ENCODE measurements at places on chromosomes 6 and 20.

DNA sequence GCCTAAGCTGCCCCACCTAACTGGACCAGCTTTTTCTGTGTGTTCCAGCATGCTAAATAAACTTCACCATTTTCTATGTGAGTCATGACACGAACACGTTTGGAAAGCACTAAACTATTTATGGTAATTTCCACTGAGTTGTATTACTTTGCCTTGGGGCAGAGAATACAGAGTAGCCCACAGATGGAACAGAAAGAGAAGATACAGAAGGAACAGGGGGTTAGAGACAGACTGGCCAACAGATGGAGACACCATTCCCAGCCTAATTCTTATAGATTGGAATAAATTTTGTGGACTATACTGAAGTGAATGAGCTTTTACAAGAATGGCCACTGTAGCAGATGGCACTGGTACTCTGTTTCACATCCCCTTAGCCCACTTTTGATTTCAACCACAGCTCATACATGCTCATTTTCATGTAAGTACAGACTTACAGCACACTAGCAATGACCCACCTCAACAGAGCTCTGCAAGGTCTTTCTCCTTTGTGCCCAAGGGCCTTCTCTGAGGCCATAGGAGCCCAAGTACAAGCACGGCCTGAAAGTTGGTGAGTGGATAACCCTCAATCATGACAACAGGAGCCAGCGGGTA lies 13.1 kb upstream of the NT5DC1 start:
- no peak for DNase-seq

DNA sequence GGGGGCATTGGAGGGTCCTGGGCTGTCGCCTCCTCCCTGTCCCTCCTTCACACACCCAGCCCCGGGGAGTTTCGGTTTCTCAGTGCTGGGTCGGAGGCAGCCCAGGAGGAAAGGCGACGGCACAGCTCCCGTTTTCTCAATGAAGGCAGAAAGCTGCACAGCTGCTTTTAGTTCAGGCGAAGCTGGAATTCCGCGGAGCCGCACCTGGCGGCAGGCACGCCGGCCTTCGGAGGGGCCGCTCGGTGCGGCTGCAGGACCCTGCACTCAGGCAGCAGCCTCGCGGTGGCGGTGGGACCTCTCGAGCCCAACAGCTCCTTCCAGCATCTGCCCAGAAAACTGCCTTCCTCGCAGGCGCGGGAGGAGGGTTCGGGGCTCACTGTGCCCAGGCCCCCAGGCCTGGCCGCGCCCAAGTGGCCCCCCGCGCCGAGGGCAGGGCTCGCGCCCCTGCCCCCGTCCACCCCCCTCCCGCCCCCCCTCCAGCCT lies 4.6 kb downstream of the FOXQ1 start:
- no peak for DNase-seq

DNA sequence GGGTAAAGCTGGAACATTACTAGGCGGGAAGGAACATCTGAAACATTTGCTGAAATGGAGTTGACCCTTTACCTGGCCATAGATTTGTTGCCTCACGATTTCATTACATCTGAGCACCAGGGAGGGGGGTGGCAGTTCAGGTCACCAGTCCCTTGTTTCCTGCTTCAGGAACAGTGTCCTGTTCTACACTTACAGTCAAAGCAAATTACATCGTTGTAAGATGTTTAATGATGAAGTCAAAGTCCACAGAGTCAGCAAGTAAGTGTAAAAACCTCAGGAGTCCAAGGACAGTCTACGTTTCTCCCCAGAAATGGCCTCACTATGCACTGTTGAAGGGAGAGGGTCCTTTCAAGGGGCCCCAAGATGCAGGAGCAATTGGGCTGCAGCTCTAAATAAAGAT lies 8.9 kb upstream of the MICB start:
- DNase-seq = no peak

- DNase-seq = no peak
Measured at GRCh38 chr6:156862711-156863110, 85.5 kb downstream of the ARID1B start.

DNA sequence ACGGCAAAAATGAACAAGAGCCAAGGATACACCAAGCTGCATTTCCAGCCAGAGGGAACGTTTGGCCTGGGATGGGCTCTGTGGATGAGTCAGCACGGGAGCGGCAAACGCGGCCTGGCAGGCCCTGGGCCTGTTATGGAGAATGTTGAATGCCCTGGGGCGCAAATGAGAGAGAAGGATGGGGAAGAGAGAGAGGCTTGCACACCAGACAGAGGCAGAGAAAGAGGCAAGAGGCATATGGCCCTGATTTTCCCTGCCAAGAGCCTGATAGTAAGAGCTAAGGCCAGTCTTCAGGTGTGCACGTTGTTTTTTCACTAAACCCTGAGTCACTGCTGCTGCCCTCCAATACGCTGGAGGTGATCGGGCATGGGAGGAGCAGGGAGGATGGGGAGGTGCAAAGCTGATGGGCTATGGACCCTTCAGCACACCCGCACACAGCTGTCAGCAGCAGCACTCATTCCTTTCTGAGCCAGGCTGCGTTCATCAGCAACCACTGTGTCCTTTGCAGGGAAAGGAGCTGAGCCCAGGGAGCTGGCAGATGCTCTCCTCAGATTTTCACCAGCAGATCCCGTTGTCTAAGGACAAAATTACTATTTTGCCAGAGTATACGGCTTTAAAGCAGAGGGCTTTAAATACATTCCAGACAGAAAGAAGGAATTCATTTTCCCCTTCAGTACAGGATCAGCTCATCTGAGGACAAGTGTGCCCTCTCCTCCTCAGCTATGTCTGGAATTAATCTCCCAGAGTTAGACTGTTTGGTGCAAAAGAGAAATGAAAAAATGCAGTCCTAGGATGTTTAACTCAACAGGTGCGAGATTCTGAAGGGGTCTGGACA lies 61.7 kb upstream of the SLC22A23 start:
- no peak for DNase-seq

DNA sequence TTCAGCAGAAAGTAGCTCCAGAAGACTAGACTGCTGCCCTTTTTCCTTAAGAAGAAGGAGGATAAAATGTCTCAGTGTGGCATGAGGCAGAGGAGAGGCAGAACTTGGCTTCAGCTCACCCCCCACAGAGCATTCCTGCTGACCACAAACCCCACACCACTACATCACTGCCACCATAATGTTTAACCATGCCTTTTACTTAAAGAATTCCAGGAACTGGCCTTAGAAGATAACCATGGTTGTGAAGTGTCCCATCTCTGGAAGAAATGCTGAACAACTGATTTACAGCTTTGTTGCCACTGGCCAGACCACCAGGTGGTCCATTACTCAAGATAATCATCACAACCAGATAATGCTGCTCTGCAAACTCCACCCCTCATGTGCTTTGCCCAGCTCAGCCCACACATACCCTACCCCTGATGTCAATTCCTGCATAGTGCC lies 154.1 kb downstream of the CD24 start:
- DNase-seq = no peak

DNA sequence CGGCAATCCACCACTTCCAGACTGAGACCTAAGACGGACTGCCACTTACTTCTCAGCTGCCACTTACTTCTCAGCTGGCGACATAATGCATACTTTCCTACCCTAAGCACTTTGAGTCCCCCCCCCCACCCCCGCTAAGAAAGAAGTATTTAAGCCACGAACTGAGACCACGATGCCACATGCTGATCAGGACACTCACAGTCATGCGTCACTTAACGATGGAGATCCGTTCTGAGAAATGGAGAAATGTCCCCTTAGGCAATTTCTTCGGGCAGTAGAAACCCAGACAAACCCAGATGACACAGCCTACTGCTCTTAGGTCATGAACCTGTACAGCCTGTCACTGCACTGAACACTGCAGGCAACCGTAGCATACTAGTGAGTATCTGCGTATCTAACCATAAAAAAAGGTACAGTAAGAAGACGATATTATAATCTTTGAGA lies 690 bp downstream of the IFNGR1 start:
- no peak for DNase-seq

- DNase-seq = no peak
Measured at GRCh38 chr20:57530327-57530981, 5.5 kb upstream of the CTCFL start.

GRCh38 chr6:45870531-45870930 lies 145.1 kb downstream of the CLIC5 start:
- no peak for DNase-seq

DNA sequence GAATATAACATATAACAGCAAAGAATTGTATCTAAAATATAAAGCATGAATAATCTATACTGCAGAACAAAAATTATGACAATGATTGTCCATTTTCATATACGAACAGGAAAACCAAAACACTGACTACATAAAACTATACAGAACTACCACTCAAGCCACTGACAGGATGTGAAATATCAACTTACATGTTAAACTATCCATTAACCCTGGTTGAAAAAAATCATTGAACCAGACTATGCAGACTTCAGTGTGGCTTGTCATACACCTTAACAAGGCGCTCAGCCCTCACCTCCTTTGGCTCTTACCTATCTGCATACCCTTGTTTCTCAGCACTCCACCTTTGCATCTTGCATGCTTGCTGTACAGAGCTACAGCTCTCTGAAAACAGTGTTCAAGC lies 34.9 kb downstream of the ASCC3 start:
- DNase-seq = no peak

DNA sequence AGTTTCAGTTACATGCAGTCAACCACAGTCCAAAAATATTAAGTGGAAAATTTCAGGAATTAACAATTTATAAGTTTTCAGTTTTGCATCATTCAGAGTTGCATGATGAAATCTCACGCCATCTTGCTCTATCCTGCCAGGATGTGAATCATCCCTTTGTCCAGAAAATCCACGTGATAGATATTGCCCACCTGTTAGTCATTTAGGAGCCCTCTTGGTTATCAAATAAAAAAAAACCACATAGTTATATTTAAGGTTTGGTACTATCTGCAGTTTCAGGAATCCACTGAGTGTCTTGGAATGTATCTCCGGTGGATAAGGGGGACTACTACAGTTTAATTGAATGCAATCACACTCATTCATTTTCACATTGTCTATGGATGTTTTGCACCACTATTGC lies 1249.0 kb upstream of the CITED2 start:
- DNase-seq = no peak

GRCh38 chr6:3282476-3283236 lies 23.9 kb downstream of the PSMG4 start:
- DNase-seq = no peak

GRCh38 chr6:72365773-72366172 lies 256.1 kb upstream of the KCNQ5 start:
- no peak for DNase-seq

DNA sequence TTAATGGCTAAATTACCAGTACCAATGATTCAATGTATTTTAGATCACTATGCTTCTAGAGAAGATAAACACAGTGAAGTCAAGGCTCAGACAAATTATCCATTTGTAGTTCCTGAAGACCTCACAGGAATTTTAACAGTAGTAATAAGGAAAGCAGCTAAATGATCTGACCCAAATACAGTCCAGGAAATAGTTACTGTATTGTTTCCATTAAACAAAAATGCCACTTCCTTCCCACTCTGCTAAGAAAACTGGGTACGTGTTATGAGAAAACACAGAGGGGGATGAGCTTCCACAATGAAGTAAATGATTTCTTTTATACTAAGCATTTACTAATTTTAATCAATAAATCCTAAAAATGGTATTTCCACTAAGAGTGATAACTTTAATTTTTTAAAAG lies 127.9 kb downstream of the CDK19 start:
- DNase-seq = no peak

DNA sequence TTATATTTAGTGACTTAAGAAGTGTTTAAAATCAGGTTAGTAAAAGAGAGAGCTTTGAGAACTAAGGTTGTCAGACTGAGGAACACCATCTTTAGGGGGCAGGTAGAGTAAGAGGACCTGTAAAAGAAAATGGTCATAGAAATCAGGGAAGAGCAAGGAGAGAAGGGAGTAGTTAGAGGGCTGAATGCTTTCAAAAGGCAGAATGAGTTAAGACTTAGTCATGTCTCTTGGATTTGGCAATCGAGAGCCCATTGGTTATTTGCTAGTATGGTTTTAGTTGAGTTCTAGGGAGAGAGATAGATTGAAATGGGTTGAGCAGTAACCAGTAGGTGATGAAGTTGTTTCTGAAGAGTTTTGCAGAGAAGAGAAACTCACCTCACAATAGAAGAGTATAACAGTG lies 51.1 kb downstream of the RALGAPB start:
- no peak for DNase-seq

- DNase-seq = no peak
Measured at GRCh38 chr6:6820641-6821238, 232.2 kb downstream of the LY86 start.

DNA sequence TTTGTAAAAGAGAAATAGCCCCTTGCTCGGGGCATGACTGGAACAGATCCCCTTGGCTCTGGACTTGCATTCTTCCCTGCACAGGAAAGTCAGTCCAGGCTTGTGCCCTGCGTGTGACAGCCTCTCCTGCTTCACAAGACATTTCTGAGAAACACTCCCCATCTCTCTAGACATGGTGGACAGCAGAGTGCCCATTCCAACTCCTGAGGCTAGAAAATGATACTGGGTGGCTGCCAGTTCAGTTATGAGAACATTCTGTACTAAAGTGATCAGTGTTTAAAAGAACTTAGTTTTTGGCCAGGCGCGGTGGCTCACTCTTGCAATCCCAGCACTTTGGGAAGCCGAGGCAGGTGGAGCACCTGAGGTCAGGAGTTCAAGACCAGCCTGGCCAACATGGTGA lies 41.3 kb downstream of the TGM3 start:
- DNase-seq = no peak

- no peak for DNase-seq
Measured at GRCh38 chr6:125923366-125923877, 33.1 kb upstream of the HINT3 start.

DNA sequence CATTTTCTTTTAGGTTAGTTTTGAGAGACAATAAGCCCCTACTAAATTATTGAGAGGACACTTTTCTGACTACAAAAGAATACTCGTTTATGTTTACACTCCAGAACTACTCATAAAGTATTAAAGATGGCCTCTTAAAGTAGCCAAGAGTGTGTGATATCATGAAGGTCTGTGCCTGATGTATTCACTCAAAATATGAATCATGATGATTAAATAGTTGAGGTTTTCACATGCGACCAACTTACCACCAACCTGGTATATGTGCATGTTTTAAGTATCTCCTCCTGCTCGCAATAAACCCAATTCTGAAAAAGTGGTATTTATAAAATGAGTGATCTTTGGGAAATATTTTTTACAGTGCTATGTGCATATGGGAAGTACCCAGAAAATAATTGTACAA lies 43.9 kb downstream of the IL20RA start:
- DNase-seq = no peak

DNA sequence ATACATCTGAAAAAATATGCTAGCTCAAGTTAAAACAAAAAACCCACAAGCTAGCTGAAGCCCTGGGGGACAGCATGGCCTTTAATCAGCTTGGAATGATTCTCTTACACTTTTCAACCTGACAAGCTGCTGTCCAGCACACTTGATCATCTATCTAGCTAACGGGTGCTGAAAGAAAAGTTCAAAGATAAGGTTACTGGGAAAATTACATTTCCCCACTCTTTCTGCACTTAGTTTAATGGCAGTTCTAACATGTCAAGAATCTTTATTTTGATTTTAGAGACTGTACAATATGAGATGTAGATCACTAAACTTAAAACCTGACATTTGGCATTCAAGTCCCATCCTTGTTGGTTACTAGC lies 53.4 kb downstream of the STK4 start:
- DNase-seq = no peak

Data from left forelimb (tissue), 1 donor.